ENCODE measurements at places on chromosomes 5 and 9.

- no peak for DNase-seq
- H3K36me3 ChIP-seq = no peaks in the 10 kb centered on the region
- H3K4me1 ChIP-seq = no peaks in the 10 kb centered on the region
- H3K27me3 ChIP-seq = no peaks in the 10 kb centered on the region
Measured at GRCh38 chr5:173534031-173534430, 82.4 kb downstream of the BOD1 start.

- no peaks in the 10 kb centered on the region for H3K27me3 ChIP-seq
- no peak overlapping the region for H3K4me3 ChIP-seq
- no peaks in the 10 kb centered on the region for H3K36me3 ChIP-seq
- DNase-seq = no peak
- peaks cover 41% of the 10 kb centered on the region for H3K4me1 ChIP-seq
Measured at GRCh38 chr9:121354141-121354540, 15.9 kb downstream of the STOM start.

DNA sequence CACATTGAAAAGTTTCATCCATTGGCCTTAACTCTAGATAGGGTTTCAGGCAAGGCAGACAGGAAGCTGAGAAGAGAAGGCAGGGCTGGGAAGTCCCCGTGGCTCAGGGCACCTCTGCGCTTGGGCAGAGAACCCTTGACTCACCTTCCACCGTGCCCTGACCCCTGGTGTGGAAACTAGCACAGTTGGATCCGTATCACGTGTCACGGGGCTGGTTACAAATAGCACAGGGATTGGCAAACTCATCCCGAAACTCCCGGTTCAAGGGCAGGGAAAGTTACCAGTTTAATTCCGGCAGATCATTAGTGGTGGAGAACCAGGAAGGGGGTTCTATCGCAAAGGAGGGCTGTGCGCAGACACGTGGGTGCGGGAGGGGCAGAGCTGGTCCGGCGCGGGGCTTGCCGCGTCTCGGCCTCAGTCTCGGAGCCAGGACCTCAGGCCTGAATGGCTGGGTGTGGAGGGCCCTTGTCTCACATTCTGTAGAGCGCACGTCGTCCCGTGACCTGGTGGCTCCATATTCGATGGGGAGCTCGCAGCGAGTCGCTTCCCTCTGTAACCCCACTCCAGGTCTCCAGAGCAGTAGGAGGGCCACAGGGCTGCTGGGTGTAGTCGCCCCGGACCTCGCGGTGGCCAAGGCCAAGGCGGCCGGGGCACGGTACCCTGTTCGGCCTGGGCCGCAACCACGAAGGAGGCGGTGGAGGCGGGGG, 771 bp upstream of the TMEM171 start:
- DNase-seq = peak; percentile 33
- no peaks in the 10 kb centered on the region for H3K36me3 ChIP-seq
- H3K27ac ChIP-seq = no peak overlapping the region
- no peaks in the 10 kb centered on the region for H3K4me1 ChIP-seq
- no peaks in the 10 kb centered on the region for H3K27me3 ChIP-seq

DNA sequence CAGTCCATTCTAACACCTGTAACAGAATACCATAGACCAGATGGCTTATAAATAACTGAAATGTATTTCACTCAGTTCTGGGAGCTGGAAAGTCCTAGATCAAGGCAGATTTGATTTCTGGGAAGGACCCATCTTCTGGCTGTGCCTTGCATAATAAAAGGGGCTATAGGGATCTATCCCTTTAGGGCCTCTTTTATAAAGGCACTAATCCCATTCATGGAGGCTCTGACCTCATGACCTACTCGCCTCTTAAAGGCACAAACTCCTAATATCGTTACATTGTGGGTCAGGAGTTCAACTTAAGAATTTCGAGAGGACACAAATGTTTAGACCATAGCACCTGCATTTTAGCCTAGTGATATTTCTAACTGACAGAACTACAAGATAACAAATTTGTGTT, 619.0 kb downstream of the CDH18 start:
- H3K27ac ChIP-seq = no peak overlapping the region
- H3K36me3 ChIP-seq = no peaks in the 10 kb centered on the region
- DNase-seq = no peak
- H3K4me1 ChIP-seq = no peaks in the 10 kb centered on the region
- no peaks in the 10 kb centered on the region for H3K27me3 ChIP-seq

DNA sequence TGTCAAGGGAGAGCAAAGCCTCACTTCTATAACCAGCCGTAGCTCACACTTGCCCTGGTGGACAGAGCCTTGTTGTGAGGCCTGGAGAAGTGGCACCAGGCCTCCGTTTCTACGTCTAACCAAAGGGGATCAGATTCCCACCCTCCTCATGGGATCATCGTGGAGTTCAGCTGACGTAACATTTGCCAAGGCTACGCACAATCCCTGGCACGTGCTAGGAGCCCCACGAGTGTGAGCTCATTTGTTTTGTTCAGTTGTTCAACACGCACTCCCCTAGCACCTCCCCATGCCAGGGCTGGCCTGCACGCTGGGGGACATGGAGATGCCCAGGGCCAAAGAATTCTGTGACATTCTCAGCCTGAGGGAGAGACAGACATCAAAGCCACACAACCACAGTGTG, 23.1 kb downstream of the ADGRD2 start:
- no peaks in the 10 kb centered on the region for H3K36me3 ChIP-seq
- no peak overlapping the region for H3K4me3 ChIP-seq
- no peaks in the 10 kb centered on the region for H3K27me3 ChIP-seq
- no peak overlapping the region for H3K27ac ChIP-seq

DNA sequence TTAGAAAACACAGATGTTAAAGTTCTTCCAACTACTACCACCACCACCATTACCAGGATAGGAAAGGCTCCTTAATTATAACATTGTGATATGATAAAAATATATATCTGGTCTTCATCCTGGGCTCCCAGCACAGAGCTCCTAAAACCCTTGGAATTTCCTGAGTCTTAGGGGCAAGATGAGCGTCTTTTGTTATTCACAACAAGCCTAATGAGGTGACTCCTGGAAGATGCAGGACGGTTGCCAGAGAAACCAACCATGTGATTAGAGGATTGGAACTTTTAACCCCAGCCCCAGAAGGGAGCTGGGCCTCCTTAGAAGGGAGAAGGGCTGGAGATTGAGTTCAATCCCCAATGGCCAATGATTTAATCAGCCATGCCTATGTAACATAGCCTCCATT, 148.0 kb upstream of the ADRA1B start:
- H3K4me1 ChIP-seq = peaks cover 7% of the 10 kb centered on the region
- DNase-seq = no peak
- H3K4me3 ChIP-seq = no peak overlapping the region
- no peaks in the 10 kb centered on the region for H3K27me3 ChIP-seq
